ENCODE measurements at places on chromosomes 16 and 17.

DNA sequence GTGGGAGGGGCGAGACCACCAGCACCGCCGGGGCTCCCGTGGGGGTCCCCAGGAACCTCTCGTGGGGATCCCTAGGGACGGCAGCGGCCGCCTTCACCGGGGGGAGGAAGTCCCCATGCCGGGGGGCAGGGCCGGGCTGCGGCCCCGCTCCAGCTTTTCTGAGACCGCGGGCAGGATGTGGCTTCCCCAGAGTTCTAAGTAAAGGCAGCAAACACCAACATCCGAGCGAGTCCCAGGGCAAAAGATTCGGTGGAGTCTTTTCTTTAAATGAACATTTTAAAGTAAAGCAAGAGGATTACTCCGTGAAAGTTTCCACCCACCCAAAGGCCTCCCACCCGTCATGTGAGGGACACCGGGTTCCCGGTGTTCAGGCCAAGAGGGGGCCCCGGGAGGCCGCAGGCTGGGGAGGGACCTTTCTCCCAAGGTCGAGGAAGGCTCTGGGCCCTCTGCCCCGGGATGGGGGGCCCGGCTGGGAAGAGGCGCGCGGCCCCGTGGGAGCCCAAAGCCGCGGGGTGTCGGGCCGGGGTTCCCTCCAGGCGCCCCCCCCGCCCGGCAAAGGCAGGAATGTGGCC is 137.2 kb upstream of the RPH3AL start:
- H3K27me3 ChIP-seq, result peaks cover 38% of the 10 kb centered on the region
- H3K4me1 ChIP-seq, result peaks cover 3% of the 10 kb centered on the region
- peak overlapping the region; percentile 95 for H3K4me3 ChIP-seq
- H3K27ac ChIP-seq, result peak overlapping the region; percentile 95

DNA sequence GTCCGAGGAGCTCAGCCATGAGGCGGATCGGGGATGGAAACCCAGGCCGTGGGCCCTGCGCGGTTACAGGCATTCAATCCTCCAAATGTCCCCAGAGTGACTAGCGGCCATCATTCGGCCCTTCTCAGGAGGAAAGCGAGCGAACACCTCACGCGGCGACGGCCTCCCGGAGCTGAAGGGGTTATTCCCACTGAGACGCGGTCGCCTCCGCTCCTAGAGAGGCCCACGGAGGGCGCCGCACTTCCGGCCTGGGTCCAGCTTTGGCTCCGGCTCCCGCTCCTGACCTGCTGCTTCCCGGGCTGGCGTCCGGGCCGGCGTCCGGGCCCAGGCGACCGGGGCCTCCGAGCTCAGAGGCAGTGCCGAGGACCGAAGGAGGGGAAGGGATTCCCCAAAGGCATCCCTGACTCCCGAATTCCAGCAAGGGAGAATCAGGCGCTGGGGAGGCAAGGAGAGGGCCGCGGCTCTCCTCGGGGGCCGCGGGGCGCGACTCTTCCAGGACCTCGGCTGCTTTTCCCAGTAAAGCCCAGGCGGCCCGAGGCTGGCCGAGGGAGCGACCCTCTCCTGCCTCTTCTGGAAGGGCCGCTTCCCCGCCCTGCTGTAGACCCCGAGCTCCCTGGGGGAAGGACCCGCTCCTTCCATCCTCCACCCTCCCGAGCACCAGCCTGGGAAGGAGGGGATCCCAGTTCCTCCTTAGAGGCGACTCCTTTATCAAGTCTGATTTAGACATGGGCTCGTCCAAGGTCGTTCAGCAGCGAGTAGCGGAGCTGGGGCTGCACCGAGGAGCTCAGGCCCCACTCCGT is 18.6 kb upstream of the ZNF629 start:
- no peak overlapping the region for H3K27ac ChIP-seq
- H3K36me3 ChIP-seq, result peaks cover 3% of the 10 kb centered on the region
- H3K27me3 ChIP-seq, result peaks cover 53% of the 10 kb centered on the region
- peak; percentile 65 for DNase-seq
- peak overlapping the region; percentile 65 for H3K4me3 ChIP-seq

- no peaks in the 10 kb centered on the region for H3K27me3 ChIP-seq
- peak overlapping the region; percentile 28 for H3K27ac ChIP-seq
- DNase-seq, result no peak
- peaks cover 17% of the 10 kb centered on the region for H3K36me3 ChIP-seq
Observed at GRCh38 chr17:59832883-59833379, 59.8 kb downstream of the TUBD1 start.

GRCh38 chr16:47426806-47427205 is 34.1 kb downstream of the ITFG1 start:
- no peaks in the 10 kb centered on the region for H3K4me1 ChIP-seq
- H3K27me3 ChIP-seq, result no peaks in the 10 kb centered on the region
- H3K27ac ChIP-seq, result no peak overlapping the region
- H3K36me3 ChIP-seq, result peaks cover 43% of the 10 kb centered on the region
- H3K4me3 ChIP-seq, result no peak overlapping the region
- DNase-seq, result no peak

- H3K4me1 ChIP-seq, result peaks cover 9% of the 10 kb centered on the region
- no peaks in the 10 kb centered on the region for H3K36me3 ChIP-seq
- H3K27me3 ChIP-seq, result peaks cover 43% of the 10 kb centered on the region
- H3K4me3 ChIP-seq, result no peak overlapping the region
- DNase-seq, result no peak
Observed at GRCh38 chr17:47993964-47994363, 23.1 kb downstream of the CDK5RAP3 start.
